ENCODE measurements at places on chromosomes 1 and 21.

DNA sequence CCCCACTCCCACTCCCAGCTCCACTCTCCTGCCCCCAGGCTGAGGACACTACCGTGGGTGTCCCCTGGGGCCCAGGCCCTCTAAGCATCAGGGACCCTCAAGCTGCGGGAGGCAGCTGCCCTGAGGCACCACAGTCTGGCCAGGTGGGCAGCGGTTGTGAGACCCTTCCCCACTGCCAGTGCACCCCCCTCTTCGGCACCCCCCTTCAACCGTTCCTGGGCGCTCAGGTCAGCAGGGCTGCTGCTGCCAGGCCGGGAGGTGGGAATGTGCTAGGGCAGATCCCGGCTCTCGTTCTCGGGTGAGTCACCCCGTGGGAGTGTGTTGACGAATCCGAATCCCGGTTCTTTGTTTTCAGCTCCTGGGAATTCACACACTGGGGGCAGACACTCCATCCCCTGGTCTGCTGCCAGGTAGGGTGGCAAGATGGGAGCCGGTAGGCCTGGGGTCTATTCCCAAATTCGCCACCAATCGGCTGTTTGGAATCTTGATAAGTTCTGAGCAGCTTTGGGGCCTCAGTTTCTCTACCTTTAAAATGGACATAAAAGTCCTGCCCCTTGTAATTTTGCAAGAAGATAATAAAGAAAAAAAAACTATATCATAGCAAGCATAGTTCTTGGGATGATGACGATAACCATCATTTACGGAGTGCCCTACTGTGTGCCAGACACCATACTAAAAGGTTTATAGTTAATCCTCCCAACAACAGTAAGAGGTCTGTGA is 28.5 kb upstream of the CASZ1 start:
- DNase-seq: no peak

DNA sequence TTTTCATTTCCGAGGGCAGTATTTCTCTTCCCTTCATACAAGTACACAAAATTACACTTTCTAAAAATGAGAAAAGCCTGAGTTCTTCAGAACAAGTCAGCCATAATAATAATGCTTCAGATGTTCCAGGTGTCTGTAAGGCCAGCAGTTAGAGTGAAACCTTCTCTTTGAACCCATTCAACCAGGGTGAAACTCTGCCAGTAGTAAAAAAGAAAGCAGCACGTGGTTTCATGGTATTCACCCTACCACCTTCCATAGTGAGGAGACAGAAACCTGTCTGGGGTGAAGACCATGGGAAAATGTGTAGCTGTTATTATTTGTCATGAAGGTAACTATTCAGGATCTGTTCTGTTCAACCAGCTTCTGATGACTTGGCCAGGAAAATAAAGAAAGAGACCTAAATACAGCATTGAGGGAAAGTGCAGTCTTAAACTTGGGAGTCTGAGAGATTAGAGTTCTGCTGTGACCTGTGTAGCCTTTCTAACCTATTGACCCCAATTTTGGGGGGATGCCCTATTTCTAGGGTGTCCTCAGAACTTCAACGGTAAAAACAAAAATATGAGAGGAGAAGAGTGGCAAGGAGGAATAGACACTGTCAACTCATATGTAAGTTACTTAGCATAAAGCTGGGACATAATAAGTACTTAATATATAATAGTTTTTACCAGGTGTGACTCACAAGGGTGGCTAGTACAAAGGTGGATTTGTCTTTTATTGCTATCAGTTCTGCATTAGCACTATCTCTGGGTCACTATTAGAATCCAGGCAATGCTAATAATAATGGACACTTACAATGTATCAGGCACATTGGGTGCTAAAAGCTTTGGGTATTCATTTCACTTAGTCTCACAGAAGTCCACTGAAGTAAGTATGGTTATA is 70.0 kb upstream of the TNFSF4 start:
- no peak for DNase-seq

DNA sequence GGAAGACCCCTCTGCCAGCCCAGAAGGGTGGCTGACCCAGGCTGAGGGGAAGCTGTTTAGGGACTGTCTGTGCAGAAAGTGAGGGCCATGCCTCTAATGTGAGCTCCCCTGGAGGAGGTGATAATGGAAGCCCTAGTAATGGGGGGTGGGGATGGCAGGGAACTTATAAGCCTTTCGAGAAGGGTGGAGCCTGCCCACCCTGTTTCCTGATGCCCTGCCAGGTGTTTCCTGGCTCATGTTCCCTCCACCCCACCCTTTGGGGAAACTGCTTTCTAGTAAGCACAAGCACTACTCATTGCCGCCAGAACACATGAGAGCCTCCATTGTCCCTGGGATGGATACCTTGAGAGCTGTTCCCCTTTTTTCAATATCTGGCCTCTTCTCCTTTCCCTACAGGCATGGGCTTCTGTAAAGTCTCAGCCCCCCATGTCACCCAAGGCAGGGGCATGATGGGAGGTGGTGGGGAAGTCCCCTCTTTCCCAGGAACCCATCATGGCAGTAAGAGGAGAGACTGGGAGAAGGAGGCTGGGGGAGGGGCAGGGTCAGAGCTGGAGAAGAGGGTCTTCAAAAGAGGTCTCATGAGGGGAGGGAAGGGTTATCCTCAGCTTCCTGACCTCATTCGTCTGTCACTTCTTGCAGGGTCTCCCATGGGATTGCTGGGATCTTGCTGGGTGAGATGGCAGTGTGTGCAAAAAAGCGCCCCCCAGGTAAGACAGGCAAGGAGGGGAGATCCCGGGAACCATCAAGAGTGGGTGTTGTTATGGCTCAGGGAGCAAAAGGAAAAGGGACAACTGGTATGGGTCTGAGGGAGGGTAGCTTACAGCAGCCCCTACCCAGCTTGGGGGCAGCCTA is 2.4 kb downstream of the ATP8B2 start:
- no peak for DNase-seq

DNA sequence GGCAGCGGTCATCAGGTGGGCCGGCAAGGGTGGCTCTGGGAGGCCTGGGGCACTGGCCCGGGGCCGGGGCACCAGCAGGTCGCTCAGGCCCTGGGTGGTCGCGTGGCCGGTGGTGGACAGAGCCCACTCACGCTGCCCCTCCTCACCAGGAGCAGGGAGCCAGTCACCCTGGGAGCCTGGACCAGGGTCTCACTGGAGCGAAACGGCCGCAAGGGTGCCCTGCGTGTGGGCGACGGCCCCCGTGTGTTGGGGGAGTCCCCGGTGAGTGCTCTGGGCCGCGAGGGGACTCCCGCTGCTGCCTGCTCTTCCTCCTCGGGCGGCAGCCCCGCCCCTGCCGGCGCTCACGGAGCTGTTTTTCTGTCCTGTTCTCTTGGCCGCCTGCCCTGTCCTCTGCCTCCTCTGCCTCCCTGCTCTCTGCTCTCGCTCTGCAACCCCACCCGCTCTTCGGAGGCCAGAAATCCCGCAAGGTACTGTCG is 23.5 kb downstream of the RNF223 start:
- no peak for DNase-seq

DNA sequence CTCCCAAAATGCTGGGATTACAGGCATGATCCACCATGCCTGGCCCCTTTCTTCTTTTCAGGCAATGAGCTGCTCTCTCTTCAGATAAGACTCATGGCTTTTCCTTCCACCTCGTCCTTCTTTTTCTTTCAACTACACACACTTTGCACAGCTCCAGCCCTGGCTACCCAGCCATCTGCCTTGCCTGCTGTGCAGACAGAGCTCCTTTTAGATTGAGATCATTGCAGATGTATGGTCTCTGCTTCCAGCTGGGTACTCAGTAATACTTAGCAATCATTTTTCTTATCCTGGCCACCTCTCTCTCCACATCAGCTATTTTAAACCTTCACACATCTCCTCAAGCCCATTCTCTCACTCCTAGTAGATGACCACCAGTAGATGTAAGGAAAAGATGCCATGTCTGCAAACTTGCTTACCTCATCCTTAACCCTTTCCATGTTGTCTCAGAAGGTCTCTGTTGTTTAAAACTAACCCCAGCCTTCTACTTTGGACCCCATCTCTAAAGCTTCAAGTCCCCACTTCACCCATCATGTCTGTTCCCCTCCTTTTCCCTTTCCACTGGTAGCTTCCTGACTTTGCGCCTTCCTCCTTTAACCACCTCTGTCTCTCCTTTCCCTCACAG is 7.3 kb downstream of the RAB4A start:
- DNase-seq: no peak

- no peak for DNase-seq
Observed at GRCh38 chr1:35568975-35569395, 4.1 kb upstream of the TFAP2E start.

DNA sequence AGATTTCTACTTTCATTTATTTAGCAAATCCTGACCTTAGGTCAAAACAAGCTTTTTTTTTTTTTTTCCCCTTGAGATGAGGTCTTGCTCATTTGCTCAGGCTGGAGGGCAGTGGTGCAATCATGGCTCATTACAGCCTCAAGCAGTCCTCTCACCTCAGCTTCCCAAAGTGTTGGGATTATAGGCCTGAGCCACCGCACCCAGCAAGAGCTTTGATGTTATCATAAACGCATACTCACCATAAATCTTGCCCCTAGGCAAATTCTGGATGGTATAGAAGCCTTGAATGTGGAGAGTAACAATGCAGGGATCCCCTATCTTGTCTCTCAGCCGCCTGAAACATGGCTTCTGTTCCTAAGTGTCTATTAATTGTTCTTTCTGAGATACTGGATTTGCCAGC is 24.8 kb upstream of the CLDN8 start:
- DNase-seq: no peak

DNA sequence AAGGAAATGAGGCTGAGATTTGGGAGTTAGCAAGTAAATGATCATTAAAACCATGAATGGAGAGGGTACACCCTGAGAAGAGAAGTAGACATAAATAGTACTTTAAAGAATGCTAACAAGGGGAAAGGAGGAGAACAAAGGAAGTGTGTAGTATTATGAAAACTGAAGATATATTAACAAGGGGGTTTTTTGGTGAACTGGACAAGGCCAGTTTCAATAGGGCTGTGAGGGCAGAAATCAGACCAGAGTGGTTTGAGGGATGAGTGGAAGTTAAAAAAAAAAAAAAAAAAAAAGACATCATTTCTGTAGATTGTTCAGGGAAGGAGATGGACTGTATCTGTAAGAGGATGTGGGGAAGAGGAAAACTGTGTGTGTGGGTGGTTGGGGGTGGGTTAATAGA is 137.1 kb downstream of the PLA2G4A start:
- DNase-seq: no peak

DNA sequence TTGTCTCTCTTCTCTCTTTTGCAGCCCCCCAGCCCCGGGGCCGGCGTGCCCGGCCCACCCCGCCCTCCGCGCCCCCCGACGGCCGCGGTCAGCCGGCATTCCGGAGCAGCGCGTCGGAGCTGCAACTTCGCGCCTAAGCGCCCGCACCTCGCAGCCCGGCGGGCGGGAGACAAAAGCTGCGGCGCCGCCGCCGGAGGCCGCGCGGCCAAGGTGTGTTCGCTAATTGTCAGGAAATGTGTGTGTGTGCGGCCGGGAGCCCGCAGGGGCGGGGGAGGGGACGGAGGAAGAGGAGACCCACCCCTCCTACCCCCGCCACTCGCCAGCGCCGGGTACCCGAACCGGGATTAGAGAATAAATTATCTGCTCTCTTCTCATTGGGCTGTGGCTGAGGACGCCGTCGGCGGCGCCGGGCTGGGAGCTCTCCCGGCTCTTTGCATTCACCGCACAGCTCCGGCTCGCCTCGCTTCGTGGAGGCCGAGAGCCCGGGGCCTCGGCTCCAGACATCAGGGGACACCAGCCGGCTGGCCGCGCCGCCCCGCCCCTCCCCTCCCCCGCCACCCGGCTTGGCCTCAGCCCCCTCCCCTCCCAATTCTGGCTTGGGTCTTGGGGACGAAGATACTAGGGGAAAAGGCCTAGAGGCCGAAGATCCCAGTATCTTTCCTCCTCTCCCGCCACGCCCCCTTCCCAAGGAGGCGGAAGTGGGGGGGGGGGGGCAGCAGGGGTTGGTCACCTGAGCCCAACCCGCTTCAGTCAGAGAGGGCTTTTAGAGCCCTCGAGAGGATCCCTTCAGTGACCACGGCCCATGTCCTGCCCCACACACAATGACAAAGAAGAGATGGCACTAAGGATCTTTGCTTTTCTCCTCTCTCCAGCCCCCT is 1.3 kb upstream of the BLACAT1 start:
- DNase-seq: no peak

DNA sequence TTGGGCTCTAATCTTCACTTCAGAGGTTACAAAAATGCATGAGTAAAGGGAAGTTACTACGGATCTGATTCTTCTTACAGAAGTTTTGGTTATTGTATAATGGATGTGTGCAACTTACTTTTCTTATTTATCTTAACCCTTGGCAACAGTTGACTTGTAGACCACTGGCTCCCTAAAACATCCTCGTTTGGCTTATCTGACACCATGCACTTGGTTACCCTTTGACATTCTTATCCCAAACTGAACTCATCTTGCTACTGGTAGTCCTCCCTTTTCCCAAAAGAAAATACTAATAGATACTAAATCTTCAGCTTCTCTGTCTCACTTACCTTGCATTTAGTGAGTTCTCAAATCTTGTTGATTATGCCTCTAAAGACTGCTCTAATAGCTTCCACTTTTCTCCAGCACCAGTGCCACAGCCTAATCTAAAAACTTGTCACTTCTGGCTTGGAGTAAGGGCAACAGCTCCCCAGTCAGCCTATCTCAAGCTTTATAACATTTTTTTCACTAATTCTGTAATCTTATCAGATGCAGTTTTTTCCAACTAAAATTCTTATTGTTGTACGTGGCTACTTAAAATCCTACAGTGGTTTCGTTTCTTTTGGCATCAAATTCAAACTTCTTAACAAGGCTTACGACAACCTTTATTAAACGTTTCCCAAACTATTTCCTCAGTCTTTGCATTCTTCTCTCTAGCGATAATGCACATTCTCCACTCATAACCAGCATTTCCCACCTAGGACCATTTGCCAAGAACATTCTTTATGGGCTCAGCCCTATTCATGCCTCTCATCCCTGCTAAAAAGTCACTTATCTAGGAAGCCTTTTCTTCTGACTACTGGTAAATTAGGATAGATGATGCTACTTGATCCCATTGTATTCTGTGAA is 204.2 kb downstream of the KCNT2 start:
- no peak for DNase-seq

DNA sequence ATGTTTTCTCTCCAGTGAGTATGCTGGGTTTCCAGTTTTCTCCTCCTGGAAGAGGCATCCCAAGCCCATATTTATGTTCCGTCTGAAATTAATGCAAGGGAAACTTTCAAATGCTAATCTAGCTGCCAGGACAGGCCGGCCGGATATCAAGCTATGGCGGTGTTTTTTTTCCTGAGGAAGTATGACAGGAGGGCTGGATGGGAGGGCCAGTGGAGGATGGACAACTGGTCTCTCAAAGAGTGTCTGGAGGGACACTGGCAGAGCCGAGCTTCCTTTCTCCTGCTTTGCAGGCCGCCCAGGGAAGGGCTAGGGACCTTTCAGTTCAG is 212.7 kb downstream of the TRABD2B start:
- DNase-seq: no peak

DNA sequence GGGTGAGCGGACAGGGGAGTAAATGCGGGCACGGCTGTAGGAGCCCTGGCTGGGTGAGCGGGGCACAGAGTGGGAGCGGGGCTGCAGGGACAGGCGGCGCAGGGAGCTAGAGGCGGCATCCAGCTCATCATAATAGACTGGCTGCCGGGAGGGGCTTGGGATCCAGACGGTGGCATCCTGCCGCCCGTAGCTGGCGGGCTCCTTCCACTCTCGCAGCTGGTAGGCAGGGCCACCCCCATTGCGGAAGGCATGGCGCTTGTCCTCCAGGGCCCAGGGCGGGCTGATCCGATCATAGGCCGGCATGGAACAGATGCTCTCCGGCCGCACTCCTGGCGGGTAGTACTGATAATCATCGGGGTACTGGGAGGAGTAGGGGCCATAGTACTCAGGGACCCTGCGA is 43.7 kb upstream of the GOLT1A start:
- DNase-seq: no peak

GRCh38 chr1:26574719-26575251 is 45.2 kb downstream of the RPS6KA1 start:
- DNase-seq: no peak
